ENCODE measurements at places on chromosomes 3 and 15.
A peak's percentile ranks its signal among the peaks of the same experiment; 100 is the strongest.

GRCh38 chr3:174337227-174337626 lies 521.9 kb upstream of the NAALADL2 start:
- no peak for DNase-seq

DNA sequence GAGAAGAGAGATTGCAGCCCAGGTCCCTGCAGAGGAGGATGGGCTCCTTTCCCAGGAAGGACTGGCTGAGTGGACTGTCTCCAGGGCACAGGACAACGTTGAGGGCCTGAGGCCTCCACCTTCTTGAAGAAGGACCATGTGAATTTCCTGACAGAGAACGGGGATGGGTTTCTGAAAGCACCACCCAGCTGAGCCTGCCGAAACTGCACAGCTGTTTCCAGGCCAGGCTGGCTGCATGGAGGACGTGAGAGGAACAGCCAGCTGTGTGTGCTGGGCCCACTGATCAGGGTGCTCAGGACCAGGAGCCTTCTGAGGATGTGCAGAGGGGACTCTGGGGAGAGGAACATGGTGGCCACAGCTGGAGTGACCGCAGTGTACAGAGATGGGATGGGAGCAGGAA lies 39.2 kb downstream of the HMCES start:
- no peak for DNase-seq

GRCh38 chr15:83837945-83838571 lies 184.1 kb downstream of the ADAMTSL3 start:
- DNase-seq: no peak

GRCh38 chr3:184727357-184728009 lies 15.6 kb upstream of the MAGEF1 start:
- DNase-seq: no peak

DNA sequence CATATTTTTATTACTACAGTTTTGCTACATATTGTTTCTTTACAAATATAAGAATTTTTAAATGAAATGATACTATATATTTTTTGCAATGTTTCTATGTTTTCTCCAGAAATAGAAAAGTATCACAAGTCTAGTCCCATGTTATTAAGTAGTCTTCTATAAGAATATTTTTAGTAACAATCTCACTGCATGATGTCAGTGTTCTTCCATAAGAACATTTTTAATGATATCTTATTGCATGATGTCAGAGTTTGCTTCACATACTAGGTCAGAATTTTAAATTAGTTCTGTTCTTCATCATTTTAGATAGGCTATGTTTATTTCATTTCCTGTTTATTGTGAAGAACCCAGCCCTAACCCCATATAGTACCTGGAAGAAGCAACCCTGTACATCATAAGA lies 265.3 kb upstream of the IL12A start:
- no peak for DNase-seq

DNA sequence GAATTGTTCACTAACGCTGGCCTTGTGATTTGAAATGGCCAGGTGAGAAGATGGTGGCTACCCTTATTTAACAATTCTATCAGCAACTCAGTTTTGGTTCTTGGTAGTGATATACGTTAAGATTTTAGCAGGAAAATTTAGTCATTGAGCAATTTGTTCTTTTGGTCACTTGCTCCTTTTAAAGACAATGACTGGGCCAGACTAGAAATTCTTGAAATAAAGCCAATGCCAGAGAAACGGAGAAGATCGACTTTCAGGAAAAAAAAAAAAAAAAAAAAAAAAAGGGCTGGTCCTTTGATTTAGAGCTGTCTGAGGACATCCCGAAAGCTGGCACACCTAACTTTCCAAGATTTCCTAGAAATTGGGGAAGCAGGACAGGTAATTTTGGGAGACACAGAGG lies 178.5 kb downstream of the FNDC3B start:
- DNase-seq: no peak

- no peak for DNase-seq
Observed at GRCh38 chr3:70225146-70225545, 87.3 kb downstream of the MDFIC2 start.

GRCh38 chr3:155416500-155417118 lies 123.1 kb upstream of the STRIT1 start:
- no peak for DNase-seq

DNA sequence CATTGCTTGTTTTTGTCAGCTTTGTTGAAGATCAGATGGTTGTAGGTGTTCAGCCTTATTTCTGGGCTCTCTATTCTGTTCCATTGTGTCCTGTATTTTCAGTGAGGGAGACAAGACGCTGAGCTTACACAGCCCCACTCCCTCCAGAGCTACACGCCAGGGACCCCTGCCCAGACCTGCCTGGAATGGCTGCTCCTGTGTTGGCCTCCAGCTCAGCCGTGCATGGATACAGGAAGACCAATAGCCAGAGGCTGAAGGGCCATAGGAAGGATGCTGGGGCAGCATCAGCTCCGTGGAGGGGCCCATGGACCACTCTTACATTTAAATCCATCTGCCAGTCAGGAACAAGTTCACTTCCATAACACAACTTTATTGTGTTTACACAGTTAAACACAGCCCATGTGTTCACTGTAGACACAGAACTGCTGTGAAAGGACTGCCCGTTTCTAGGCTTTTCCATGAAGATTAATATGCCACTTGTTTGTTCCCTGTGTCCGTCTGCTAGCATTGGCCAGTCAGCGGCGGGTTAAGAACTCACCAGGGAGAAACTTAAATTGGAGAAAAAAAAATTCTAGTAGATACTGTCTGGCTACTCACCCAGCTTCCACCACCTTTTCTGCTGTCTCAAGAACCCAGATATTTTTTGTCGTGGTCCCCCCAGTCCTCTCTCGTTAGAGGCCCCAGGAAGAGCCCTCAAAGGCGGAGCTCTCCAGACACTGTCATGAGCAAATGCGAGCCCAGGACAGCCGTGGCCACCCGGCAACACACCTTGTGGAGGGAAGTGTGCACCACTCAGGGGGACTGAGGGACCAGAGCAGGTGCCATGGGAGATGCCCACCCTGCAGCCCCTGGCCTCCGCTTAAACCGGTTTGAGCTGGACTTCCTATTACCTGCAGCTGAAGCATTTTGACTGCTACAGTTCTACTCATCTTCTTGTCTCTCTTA lies 142.3 kb upstream of the MEF2A start:
- DNase-seq: no peak

DNA sequence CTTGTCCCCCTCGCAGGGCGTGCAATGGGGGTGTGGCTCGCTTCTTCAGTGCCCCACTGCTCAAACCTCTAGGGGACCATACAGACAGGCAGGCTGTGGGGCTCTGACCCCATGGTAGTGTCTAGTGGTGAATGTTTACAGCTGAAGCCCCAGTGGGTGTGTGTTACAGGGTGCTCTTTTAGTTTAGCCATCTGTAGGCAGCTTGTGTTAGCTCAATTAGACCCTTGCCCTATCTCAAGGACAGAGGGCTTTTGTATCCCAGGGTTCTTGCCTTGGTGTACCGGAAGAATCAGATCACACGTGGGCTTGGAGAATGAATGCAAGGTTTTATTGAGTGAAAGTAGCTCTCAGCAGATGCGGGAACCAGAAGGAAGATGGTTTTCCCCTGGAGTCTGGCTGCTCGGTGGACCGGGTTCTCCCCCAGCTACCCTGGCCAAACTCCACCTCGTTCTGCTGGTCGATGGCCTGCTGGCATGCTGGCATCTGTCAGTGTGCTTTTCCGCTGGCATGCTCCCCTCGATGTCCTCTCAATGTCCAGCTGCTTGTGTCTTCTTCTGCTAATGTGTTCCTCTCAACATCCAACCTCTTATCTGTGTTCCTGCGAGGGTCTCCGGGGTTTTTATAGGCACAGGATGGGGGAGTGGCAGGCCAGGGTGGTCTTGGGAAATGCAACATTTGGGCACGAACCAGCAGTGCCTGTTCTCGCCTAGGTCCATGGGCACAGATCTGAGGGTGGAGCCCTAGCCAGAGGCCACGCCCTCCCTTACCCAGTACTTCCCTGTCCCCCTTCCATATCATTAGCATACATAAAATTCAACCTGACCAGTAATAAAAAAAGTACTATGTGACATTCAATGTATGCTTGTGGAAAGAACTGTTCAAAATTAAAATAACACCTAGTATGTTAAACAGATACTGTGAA lies 6.6 kb downstream of the SPCS1 start:
- DNase-seq: no peak

DNA sequence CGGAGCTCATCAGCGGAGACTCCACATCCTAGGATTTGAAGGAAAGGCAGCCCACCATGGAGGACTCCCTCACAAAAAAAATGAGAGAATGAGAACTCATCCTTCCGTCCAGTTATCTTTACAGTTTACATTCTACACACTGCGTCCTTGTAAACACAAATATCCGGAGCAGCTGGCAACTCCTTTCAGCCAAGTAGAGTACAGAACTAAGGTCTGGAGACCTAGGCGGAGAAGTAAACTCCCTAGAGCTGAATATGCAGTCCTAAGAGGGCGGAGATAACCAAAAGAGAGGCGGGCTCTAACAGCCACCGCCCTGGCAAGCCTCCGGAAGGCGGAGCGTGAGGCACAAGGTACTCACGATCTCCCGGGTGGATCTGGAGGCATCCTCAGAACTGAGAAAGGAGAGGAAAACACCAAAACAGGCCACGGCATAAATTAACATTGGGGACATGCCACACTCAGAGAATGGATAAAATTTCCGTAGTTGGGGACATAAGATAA lies 924 bp upstream of the SIN3A start:
- no peak for DNase-seq

GRCh38 chr3:187973977-187974870 lies 179.7 kb upstream of the LPP start:
- no peak for DNase-seq

DNA sequence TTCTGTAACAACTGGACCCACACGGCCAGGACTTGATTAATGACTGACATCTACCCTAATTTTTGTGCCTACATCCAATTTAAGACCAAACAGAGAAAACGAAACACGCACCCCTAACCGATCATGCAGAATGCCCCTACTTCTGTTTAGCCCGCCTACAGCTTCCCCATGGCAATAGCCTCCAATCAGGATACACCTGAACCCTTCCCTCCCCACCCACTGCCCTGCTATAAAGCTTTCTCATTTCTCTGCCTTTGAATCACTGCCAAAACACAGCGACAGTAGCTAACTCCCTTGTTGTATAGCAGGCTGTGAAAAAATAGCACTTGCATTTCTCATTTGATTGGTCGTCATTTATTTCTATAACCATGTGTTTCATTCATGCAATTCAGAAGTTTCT lies 45.2 kb upstream of the DPPA4 start:
- DNase-seq: no peak

GRCh38 chr3:62027796-62028195 lies 345.6 kb downstream of the FEZF2 start:
- no peak for DNase-seq

GRCh38 chr3:149152420-149152819 lies 23.0 kb downstream of the HPS3 start:
- DNase-seq: no peak

GRCh38 chr3:39446444-39446843 lies 21.0 kb upstream of the MOBP start:
- no peak for DNase-seq

- DNase-seq: no peak
Observed at GRCh38 chr3:46524008-46524407, 26.2 kb downstream of the RTP3 start.

- DNase-seq: no peak
Observed at GRCh38 chr3:9649791-9650521, 651 bp downstream of the MTMR14 start.

- DNase-seq: no peak
Observed at GRCh38 chr3:13588221-13588701, 39.3 kb downstream of the FBLN2 start.

- no peak for DNase-seq
Observed at GRCh38 chr3:70603103-70603502, 290.7 kb upstream of the MDFIC2 start.

DNA sequence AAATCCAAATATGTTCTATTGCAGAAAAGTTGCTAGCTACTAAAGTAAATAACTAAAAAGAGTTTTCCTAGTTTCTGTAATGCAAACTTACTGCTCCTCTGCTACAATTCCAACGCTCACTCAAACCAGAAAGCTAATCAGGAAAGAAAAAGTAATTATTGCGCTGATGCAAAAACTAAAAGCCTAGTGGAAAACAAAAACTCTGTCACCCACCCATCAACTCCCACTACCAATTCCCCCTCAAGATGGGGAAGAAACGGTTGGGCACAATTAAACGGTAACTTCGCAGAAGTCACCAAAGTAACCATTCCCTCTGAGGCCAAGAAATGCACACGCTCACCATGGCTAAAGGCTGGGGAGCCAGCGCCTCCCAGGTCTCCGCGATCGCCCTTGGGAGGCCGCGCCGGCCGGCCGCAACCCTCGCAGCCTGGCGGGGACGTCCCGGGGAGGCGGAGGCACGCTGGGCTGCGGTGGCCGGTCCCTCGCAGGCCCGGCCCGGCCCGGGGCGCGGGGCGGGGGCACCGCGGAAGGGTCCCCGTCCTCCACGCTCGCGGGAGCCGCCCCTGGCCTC lies 684 bp downstream of the SLTM start:
- DNase-seq: no peak

DNA sequence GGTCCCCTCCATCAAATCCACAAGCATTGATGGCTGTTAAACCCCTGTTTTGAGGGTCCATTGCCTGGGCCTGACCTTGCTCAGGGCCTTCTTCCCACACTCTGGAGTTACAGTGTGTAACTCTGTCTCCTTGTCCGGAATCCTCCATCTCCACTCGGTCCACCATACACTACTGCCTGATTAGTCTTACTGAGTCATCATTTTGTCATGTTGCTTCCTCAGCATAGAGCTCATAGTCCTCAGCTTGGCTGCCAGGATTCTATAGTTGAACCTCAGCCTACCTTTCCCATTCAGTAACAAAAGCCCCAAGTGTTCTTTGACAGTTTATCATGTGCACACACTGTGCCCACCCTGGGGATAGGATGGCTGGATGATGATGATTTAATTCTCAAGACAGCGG lies 113.0 kb downstream of the PDE8A start:
- DNase-seq: peak; percentile 31

GRCh38 chr3:146783446-146783845 lies 178.3 kb upstream of the PLSCR5 start:
- peak; percentile 16 for DNase-seq

DNA sequence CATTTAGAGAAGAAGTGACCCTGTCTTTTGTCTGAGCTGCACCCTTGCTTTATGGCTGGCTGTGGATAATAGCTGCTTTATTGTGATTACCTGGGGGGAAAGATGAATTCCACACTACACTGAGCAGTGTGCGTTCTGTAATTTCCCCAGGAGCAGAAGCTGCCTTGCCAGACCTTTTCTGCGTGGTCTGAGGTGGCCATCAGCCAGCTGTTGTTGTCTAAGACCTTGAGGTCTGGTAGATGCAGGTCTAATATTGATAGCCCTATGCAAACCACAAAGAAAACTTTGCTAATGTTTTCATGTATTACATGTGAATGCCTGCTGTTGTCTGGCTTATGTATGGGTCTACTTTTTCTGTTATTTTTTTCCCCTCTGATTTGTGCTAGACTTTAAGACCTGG lies 144.6 kb downstream of the THSD4 start:
- DNase-seq: no peak

Measured in AG04449 (cell line).